Stomach (tissue), 19 donors: ENCODE measurements at places on chromosomes 7 and 10. TPM values are rescaled to one million over a fixed set of nuclear protein-coding genes. Genes with fewer than 3 reads are reported as not detected.

INMT gene
- total RNA-seq, result 6.4 TPM

GRCh38 chr7:64485623-64486022, 77.2 kb downstream of the ZNF680 start:
- H3K4me1 ChIP-seq, result no peaks in the 10 kb centered on the region
- DNase-seq, result no peak
- no peak overlapping the region for H3K27ac ChIP-seq
- H3K36me3 ChIP-seq, result no peaks in the 10 kb centered on the region
- no peak overlapping the region for H3K4me3 ChIP-seq

DNA sequence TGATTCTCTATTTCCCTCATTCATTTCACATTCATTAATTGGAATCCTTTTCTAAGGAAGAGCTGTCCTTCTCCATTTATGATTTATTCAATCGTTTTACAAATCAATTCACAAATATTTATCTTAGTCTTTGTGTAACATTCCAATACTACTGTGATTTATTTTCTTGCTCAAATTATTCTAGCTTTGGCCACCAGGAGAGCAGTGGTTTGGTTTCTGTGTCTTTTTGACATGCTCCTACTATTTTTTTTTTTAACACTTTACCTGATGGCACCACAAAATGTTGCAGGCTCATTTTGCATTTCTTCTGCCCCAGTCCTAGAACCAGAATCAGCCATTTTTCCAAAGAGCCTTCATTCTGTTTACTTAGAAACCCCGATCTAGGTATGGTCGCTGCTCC, 13.3 kb upstream of the RBM33 start:
- no peaks in the 10 kb centered on the region for H3K27me3 ChIP-seq
- no peak for DNase-seq
- H3K36me3 ChIP-seq, result no peaks in the 10 kb centered on the region
- no peaks in the 10 kb centered on the region for H3K4me1 ChIP-seq
- no peak overlapping the region for H3K27ac ChIP-seq

- H3K4me3 ChIP-seq, result no peak overlapping the region
- H3K36me3 ChIP-seq, result no peaks in the 10 kb centered on the region
- H3K27me3 ChIP-seq, result no peaks in the 10 kb centered on the region
- H3K4me1 ChIP-seq, result no peaks in the 10 kb centered on the region
- no peak for DNase-seq
Observed at GRCh38 chr7:107678110-107678753, 17.6 kb downstream of the SLC26A4 start.
